ENCODE measurements at places on chromosomes 5 and 9.
A peak's percentile ranks its signal among the peaks of the same experiment; 100 is the strongest.

GRCh38 chr5:83337453-83338035, 134.0 kb upstream of the VCAN start:
- DNase-seq, result no peak

DNA sequence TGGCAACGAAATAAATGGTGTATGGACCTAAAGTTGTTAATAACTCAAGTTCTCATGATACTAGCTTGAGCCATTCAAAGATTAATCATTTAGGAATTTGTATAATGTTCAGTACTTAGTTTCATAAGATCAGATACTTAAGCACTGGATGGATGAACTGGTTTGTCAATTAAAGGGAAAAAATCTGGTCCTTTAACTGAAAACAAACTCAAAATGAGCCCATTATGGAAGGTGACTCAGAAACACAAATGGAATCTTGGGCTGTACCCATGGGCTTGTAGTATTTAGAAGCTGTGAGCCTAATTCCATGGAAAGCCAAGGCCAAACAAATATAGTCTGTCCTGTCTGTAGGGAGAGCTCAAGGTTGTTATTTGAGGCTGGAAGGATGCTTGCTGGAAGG, 27.6 kb upstream of the ADRB2 start:
- DNase-seq, result no peak

GRCh38 chr5:16812911-16813310, 123.2 kb downstream of the MYO10 start:
- no peak for DNase-seq

- DNase-seq, result no peak
Observed at GRCh38 chr5:175354964-175355363, 89.0 kb downstream of the DRD1 start.

GRCh38 chr9:83699615-83700014, 8.1 kb downstream of the UBQLN1 start:
- DNase-seq, result no peak

DNA sequence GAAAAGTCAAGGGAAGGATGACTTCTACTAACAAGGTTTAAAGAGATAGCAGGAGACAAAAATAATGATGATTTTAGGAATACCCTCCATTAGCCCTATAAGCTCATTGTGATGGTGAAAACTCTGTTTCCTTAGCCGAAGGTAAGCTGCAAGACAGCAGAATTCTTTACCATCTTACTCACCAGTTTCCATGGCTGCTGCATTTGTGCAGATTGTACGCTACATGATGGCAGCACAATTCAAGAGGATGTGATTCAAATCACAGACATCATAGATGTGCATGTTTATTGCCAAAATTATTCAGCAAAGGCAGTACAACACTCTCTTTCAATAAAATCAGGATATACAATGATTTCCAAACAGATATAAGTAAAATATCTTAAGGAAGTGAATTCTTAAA, 175.6 kb downstream of the SPATA31D1 start:
- no peak for DNase-seq

- no peak for DNase-seq
Observed at GRCh38 chr5:66628561-66628960, 32.4 kb downstream of the MAST4 start.

- DNase-seq, result peak; percentile 83
Observed at GRCh38 chr5:139710319-139711066, 62.3 kb downstream of the CXXC5 start.

GRCh38 chr5:77239126-77239741, 28.8 kb downstream of the PDE8B start:
- no peak for DNase-seq

- DNase-seq, result no peak
Observed at GRCh38 chr5:6484446-6484845, 35.8 kb downstream of the UBE2QL1 start.

Data from type B pancreatic cell (in vitro differentiated cells).